ENCODE measurements at places on chromosomes 2 and 18. TPM values are rescaled to one million over a fixed set of nuclear protein-coding genes. Genes with fewer than 3 reads are reported as not detected.

The CRYBA2 gene
- total RNA-seq: 0.49 TPM

The SP3 gene
- total RNA-seq: 79.9 TPM

The QPCT gene
- 7.4 TPM for total RNA-seq

The LRRC30 gene
- not detected for total RNA-seq
